ENCODE measurements at places on chromosomes 1 and 21. TPM values are rescaled to one million over a fixed set of nuclear protein-coding genes. Genes with fewer than 3 reads are reported as not detected.

Gene MPL
- polyA plus RNA-seq: not detected

Gene CHI3L2
- polyA plus RNA-seq: 20.8 TPM

Gene VANGL1
- polyA plus RNA-seq: 3.2 TPM

Gene OR2T3
- polyA plus RNA-seq: not detected

Gene DDAH1
- not detected for polyA plus RNA-seq

Gene TENT5C
- polyA plus RNA-seq: 12.6 TPM

Gene PGM1
- polyA plus RNA-seq: 35.1 TPM

Gene TNFRSF18
- polyA plus RNA-seq: 2.0 TPM

Gene F3
- polyA plus RNA-seq: not detected

Gene OPRD1
- polyA plus RNA-seq: 0.02 TPM

Gene FCRL6
- polyA plus RNA-seq: 129 TPM

Gene RAP1GAP
- not detected for polyA plus RNA-seq

Gene AMY1A
- not detected for polyA plus RNA-seq

Gene USH2A
- not detected for polyA plus RNA-seq

Gene IL22RA1
- not detected for polyA plus RNA-seq

Gene HSPA6
- polyA plus RNA-seq: 1.4 TPM

Gene DCST1
- not detected for polyA plus RNA-seq

Gene ASCL5
- polyA plus RNA-seq: not detected

Gene LAMB3
- 0.28 TPM for polyA plus RNA-seq

Gene CELA2B
- not detected for polyA plus RNA-seq

Gene LCA5L
- polyA plus RNA-seq: 0.25 TPM

Gene KCNQ4
- polyA plus RNA-seq: not detected

Gene BEND5
- polyA plus RNA-seq: 3.1 TPM

Gene LCE6A
- polyA plus RNA-seq: not detected

Gene KCNK2
- polyA plus RNA-seq: not detected

Gene LDLRAD1
- polyA plus RNA-seq: not detected

Gene ETV3L
- polyA plus RNA-seq: not detected

Gene RBM11
- 2.2 TPM for polyA plus RNA-seq

Gene TNFRSF14
- 51.6 TPM for polyA plus RNA-seq

Gene BECN2
- polyA plus RNA-seq: not detected

Gene RHD
- 0.46 TPM for polyA plus RNA-seq

Gene ARHGAP30
- 213 TPM for polyA plus RNA-seq

Gene TNFRSF8
- not detected for polyA plus RNA-seq

Gene LAPTM5
- 589 TPM for polyA plus RNA-seq

Gene PIK3R3
- polyA plus RNA-seq: 3.3 TPM

Gene PRELP
- not detected for polyA plus RNA-seq

Gene TSPAN1
- polyA plus RNA-seq: not detected

Gene SAMD11
- polyA plus RNA-seq: 0.20 TPM

Gene FNBP1L
- polyA plus RNA-seq: 0.17 TPM

Gene ATAD3C
- polyA plus RNA-seq: 4.3 TPM

Gene KCNJ9
- not detected for polyA plus RNA-seq

Gene AGTRAP
- 103 TPM for polyA plus RNA-seq

Gene CAMK2N1
- 1.7 TPM for polyA plus RNA-seq

Gene HPCAL4
- polyA plus RNA-seq: 2.5 TPM

Gene ARTN
- polyA plus RNA-seq: not detected

Gene OXCT2
- not detected for polyA plus RNA-seq

Gene HSF2BP
- polyA plus RNA-seq: 0.28 TPM

Gene CR1L
- not detected for polyA plus RNA-seq

Gene FAM177B
- not detected for polyA plus RNA-seq

Gene SRSF4
- 115 TPM for polyA plus RNA-seq

Measured in CD8-positive, alpha-beta memory T cell (primary cell).